ENCODE measurements at places on chromosomes 12 and 14.

DNA sequence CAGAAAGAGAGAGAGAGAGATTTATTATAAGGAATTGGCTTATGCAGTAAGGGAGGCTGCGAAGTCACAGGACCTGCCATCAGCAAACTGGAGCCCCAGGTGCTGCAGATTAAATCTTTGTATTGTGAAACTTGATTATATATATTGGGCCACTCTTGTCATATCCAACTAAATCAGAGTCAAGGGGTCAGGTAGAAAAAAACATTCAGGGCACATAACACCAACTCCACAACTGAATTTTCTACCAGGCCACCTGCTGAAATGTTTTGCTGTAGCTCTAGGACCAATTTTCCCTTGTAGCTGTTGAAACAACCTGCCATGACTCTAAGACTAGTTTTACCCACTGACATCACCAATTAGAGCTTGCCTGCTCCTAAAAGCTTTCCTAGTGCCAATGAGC, 1240.8 kb downstream of the SLC16A7 start:
- no peak for DNase-seq

- DNase-seq, result no peak
Observed at GRCh38 chr12:132111654-132112304, 32.3 kb downstream of the DDX51 start.

DNA sequence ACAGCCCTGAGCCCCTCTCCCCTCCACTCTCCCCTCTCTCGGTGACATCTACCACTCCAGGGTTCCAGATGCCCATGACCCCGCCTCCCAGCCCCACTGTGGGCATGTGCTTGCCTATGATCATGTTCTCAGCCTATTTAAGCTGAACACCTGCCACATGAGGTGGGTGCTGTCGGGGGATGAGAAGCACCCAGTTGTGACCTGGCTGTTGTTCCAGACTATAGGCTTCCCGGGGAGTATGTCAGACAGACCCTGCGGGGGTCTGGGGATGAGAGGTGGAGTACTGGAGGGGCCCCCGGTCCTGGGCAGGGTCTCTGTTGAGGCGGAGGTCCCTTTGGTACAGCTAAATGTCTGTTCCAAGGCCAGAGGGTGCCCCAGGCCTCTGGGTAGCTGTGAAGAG, 6.0 kb downstream of the VSX2 start:
- no peak for DNase-seq

DNA sequence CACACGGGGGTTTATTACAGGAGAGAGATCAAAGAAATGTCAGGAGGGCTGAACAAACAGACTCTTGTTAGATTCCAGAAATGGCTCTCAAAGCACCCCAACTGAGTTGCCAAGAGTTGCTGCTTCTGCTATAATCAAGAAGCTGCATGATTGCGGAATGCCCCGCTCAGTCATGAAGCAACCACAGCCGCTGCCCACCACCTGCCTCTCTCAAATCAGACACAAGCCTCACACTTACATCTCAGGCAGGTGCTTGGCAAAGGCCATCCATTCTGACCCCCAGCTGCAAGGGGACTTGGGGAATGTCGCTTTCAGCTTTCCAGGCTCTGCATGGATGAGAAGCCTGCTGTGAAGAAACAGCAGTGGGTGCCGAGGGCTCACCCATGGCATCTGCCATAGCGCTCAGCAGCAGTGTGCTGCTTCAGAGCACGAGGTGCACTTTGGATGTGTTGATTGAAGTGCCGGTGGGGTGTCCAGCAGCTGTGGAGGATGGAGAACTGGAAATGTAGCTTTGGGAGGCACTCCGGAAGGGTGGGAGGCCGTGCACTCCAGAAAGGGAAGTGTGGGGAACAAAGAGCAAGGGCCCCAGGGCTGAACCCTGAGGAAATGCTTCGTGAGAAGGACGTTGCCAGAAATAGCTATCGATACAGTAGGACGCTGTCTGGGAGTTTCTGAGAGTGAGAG, 37.7 kb downstream of the LRRC74A start:
- no peak for DNase-seq

GRCh38 chr12:6584293-6584692, 16.2 kb upstream of the NOP2 start:
- DNase-seq, result no peak

DNA sequence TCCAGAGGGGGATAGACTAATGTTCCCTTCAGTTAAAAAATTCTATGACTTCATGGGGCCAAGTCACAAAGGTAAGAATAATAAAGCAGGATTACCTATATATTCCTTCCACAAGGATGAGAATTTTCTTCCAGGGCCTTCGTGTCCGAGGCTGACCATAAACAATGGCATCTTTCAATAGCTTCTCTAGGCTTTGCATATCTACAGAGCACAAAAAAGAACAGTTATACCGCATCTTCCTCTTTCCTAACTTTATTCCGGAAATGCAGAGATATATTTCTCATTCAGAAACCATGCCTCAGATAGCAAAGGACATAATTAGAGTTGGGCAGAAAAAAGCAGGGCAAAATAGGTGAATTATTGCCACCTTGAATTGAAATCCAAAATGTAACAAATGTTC, 58.3 kb upstream of the ISM2 start:
- no peak for DNase-seq

DNA sequence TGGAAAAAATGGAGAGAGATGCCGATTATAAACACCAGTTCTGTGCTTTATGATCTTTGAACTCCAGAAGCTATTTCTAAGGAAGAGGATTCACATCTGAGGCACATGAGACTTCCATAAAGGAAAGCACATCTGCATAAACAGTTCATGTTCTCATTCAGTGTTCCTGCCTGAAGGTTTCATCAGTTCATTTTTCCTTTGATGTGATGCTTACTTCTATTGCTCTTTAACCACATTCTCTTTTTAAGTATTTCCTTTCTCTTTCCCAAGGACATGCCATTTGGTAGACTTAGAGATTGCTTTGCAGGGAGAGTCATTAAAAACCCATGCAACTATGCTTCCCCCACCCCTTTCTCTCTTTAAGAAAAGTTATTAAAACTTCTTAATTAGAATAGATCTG, 387.0 kb upstream of the FLRT2 start:
- DNase-seq, result no peak

- DNase-seq, result peak; percentile 91
Observed at GRCh38 chr12:124567673-124568373, 411 bp upstream of the NCOR2 start.

GRCh38 chr12:1504304-1504894, 90.0 kb downstream of the FBXL14 start:
- no peak for DNase-seq

DNA sequence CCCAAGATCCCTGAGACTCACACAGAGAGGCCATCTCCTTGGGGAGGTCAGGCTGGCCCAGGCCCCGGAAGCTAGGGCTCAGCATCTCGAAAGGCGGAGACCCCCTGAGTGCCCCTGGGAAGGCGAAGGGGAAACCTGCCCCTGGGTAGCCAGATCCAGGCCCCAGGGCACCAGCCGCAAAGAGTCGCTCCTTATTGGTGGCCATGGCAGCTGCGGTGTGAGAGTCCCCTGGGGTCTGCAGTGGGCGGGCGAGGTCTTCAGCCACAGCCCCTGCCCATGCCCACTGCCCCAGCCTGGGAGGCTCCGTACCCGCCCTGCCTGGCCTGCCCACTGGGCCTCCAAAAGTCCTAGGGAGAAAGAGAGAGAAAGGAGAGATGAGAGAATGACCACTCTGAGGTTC, 4.7 kb downstream of the RARG start:
- no peak for DNase-seq

- no peak for DNase-seq
Observed at GRCh38 chr12:130083002-130083401, 79.3 kb upstream of the FZD10 start.

- no peak for DNase-seq
Observed at GRCh38 chr14:35405304-35405996, 901 bp upstream of the NFKBIA start.

DNA sequence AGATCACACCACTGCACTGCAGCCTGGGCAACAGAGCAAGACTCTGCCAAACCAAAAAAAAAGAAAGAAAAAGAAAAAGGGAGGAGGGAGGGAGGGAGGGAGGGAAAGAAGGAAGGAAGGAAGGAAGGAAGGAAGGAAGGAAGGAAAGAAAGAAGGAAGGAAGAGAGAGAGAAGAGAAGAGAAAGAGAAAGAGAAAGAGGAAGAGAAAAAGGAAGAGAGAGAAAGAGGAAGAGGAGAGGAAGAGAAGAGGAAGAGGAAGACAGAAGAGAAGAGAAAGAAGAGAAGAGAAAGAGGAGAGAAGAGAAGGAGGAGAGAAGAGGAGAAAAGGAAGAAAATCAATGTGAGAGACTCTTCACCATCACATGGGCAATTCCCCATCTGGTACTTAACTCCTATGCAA, 57.6 kb upstream of the CRACR2A start:
- DNase-seq, result no peak
